ENCODE measurements at places on chromosomes 1 and 21.

GRCh38 chr1:33343539-33343938 is 22.6 kb upstream of the A3GALT2 start:
- no peak for DNase-seq

GRCh38 chr1:227849251-227849650 is 33.8 kb downstream of the PRSS38 start:
- no peak for DNase-seq

GRCh38 chr21:38388647-38389353 is 109.5 kb downstream of the ERG start:
- no peak for DNase-seq

DNA sequence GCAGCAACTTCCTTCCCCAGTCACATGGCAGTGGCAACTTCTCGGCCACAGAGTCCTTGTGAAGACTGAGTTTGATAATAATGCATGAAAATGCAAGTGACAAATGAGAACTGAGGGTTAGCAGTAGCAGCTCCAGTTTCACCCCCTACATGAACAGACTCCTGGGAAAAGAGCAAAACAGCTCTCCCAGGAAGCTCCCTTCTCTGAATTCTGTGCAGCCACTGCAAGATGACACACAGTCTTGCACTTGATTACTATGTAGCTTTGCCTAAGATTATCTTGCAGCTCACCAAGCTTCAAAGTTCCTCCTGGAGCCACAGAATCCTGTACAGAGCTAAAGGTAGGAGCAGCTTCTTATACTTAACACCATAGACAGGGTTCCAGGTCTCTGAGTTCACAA is 4.7 kb downstream of the PGBD5 start:
- DNase-seq = no peak

DNA sequence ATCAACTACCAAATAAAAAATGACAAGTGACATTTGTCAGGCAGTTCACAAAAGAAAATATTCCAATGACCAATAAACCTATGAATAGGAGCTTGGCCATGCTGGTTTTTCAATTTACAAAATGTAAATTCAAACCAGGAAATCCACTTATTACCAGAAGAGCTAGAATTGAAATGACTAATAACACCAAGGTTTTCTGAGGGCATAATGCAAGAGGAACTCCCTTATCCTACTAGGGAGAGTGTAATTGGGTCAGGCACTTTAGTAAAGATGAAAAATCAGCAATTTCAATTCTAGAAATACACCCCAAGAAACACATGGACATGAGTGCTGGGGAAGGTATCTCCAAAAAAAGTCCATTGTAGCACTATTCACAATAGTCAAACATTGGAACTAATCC is 16.7 kb upstream of the TIAM1 start:
- no peak for DNase-seq

GRCh38 chr1:214247501-214248041 is 33.4 kb upstream of the SMYD2 start:
- DNase-seq = no peak

- no peak for DNase-seq
Observed at GRCh38 chr1:76871355-76871974, 4.2 kb downstream of the ST6GALNAC5 start.
